ENCODE measurements at places on chromosomes 13 and 19. TPM values are rescaled to one million over a fixed set of nuclear protein-coding genes. Genes with fewer than 3 reads are reported as not detected.

DNA sequence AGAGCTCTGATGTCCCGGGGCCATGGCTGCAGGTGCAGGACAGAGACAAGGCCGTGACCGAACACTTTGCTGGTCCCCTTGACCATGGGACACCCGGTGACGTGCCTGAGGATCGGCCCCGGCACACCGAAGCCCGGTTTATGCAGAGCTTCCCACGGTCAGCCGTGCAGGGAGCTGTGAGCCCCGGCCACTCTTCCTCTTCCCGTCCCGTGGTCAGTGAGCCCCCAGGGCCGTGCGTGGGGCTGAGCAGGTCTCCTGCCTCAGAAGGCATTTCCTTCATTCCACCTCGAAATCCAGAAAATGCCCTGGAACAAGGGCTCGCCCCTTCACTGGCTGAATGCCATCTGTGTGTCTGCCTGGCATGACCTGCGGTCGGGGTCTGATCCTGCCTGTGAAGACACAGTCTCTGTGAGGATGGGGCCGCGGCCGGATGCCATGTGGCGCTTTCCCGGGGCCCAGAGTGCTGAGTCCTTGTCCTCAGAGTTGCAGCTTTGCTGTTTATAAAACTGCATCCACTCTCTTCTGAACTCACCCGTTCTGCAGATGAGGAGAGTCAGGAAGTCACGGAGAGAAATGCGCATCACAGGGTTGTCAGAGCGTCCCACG is 16.9 kb downstream of the MCF2L start:
- no peaks in the 10 kb centered on the region for H3K27me3 ChIP-seq
- H3K36me3 ChIP-seq = peaks cover 2% of the 10 kb centered on the region
- H3K4me1 ChIP-seq = peaks cover 50% of the 10 kb centered on the region
- peak overlapping the region; percentile 73 for H3K4me3 ChIP-seq
- DNase-seq = no peak
- peak overlapping the region; percentile 64 for H3K27ac ChIP-seq

- no peak for DNase-seq
- no peaks in the 10 kb centered on the region for H3K4me1 ChIP-seq
- no peak overlapping the region for H3K4me3 ChIP-seq
- H3K27me3 ChIP-seq = no peaks in the 10 kb centered on the region
- H3K36me3 ChIP-seq = no peaks in the 10 kb centered on the region
Measured at GRCh38 chr13:44030615-44031014, 150.9 kb downstream of the LACC1 start.

- no peaks in the 10 kb centered on the region for H3K4me1 ChIP-seq
- no peak overlapping the region for H3K27ac ChIP-seq
- no peaks in the 10 kb centered on the region for H3K36me3 ChIP-seq
- H3K4me3 ChIP-seq = no peak overlapping the region
- DNase-seq = no peak
Measured at GRCh38 chr19:51600940-51601580, 29.1 kb downstream of the SIGLEC5 start.

DNA sequence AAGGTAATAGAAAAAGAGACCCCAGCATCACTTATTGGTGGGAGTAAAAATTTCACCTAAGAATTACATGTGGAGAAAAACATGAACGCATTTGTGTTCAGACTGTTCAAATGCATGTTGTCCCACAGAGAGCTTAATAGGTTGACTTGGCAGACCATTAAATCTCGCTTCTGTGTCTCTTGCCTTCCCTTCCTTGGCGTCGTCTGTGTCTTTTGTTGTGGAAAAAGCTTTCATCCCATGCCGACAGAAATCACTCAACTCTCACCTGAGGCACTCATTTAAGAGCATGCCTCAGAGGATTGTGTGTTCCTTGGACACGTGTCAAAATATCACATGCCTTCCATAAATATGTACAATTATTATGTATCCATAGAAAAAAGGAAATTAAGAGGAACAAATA is 24.4 kb upstream of the CACNA1A start:
- no peaks in the 10 kb centered on the region for H3K4me1 ChIP-seq
- H3K27me3 ChIP-seq = no peaks in the 10 kb centered on the region
- H3K27ac ChIP-seq = no peak overlapping the region
- DNase-seq = no peak
- no peak overlapping the region for H3K4me3 ChIP-seq
- H3K36me3 ChIP-seq = no peaks in the 10 kb centered on the region

GRCh38 chr13:100273552-100273951 is 184.7 kb downstream of the PCCA start:
- no peaks in the 10 kb centered on the region for H3K27me3 ChIP-seq
- H3K27ac ChIP-seq = no peak overlapping the region
- peaks cover 2% of the 10 kb centered on the region for H3K36me3 ChIP-seq
- peaks cover 9% of the 10 kb centered on the region for H3K4me1 ChIP-seq
- DNase-seq = no peak

DNA sequence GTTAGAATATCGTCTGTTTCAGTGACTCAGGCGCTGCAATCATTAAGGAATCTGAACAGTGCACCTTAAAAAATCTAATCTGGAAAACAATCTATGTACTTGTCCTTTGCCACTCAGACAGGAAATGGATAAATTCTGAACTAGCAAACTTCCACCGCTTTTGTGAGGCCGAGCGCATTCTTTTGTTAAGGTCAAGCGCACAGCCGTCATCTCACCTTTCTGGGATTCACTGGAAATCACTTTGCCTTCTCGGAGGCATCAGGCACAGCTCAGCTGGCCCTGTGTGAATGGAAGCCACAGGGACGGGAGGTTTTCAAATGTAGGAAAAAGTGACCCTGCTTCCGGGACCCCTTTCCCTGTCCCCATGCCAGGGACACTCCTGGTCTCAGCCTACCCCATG is 28.2 kb upstream of the SPACA7 start:
- H3K4me3 ChIP-seq = no peak overlapping the region
- peaks cover 9% of the 10 kb centered on the region for H3K4me1 ChIP-seq
- no peak overlapping the region for H3K27ac ChIP-seq
- H3K27me3 ChIP-seq = peaks cover 12% of the 10 kb centered on the region

The SLC1A6 gene
- polyA plus RNA-seq = not detected

The ZNF560 gene
- 0.04 TPM for polyA plus RNA-seq

Data from HepG2 (cell line).